ENCODE measurements at places on chromosomes 11 and 22. TPM values are rescaled to one million over a fixed set of nuclear protein-coding genes. Genes with fewer than 3 reads are reported as not detected.

The TREH gene
- total RNA-seq, result not detected

The MMP13 gene
- total RNA-seq, result 1.7 TPM

The JHY gene
- total RNA-seq, result 14.8 TPM

The NPTXR gene
- total RNA-seq, result 28.4 TPM

The SLC22A12 gene
- total RNA-seq, result not detected

The CARS1 gene
- total RNA-seq, result 28.5 TPM

Measured in spinal cord (tissue), 10 donors.